ENCODE measurements at places on chromosomes 1 and 21. TPM values are rescaled to one million over a fixed set of nuclear protein-coding genes. Genes with fewer than 3 reads are reported as not detected.

The ZNF669 gene
- polyA plus RNA-seq: 1.7 TPM

The GRHL3 gene
- polyA plus RNA-seq: 0.33 TPM

DNA sequence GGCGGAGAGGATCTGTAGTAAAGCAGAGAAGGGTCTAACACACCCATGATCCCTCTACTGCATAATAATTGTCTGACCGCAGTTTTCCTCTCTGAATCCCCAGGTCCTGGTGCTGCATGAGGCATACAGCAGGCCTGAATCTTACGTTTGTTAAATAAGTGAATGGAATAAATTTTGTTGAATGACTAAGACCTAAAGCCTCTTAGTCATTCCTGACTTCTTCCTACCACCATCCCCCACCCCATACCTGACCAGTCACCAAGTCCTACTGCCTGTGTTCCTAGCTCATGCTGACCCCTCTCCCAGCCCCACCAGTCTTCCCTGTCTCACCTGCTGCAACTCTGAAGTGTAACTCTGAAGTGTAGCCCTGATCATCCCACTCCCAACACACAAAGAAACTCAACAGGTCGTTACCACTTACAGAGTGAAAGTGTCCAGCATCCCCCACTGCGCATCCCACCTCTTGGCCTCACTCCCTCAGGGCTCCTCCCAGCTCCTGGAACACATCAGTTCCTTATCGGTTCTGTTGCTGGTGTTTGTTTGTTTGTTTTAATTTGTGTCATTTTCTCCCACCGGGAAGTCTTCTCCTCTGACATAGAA, 9.7 kb downstream of the GJA5 start:
- no peak overlapping the region for H3K27ac ChIP-seq
- no peak overlapping the region for H3K4me3 ChIP-seq
- no peaks in the 10 kb centered on the region for H3K27me3 ChIP-seq
- no peaks in the 10 kb centered on the region for H3K4me1 ChIP-seq

DNA sequence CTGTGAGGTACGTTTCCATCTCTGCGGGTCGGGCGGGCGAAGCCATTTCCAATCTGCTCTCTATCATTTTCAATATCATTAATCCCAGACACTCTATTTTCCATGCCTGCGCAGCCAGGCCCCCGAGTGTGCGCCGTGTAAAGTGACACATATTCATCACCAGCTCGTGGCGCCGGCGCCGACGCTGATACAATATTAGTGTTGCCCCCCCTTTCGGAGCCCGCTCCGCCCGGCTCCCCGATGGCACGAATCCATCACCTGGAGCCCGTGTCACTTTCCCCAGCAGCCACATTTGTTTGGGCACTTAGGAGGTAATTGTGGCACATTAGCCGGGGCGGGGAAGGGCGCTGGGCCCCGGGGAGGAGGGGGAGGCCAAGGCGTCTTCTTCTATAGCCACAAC, 33.7 kb upstream of the DMBX1 start:
- H3K36me3 ChIP-seq: no peaks in the 10 kb centered on the region
- no peak overlapping the region for H3K4me3 ChIP-seq
- no peaks in the 10 kb centered on the region for H3K27me3 ChIP-seq
- no peak for DNase-seq

- H3K27ac ChIP-seq: no peak overlapping the region
- DNase-seq: no peak
- no peaks in the 10 kb centered on the region for H3K27me3 ChIP-seq
- H3K4me1 ChIP-seq: no peaks in the 10 kb centered on the region
- no peaks in the 10 kb centered on the region for H3K36me3 ChIP-seq
Measured at GRCh38 chr1:51541313-51542050, 22.4 kb upstream of the EPS15 start.

All from pancreas (tissue), 10 donors.